Ovary (tissue), 10 donors: ENCODE measurements at places on chromosomes 7 and 10. TPM values are rescaled to one million over a fixed set of nuclear protein-coding genes. Genes with fewer than 3 reads are reported as not detected.

UPK3B gene
- 1.7 TPM for total RNA-seq

AGAP9 gene
- 8.5 TPM for total RNA-seq

HDAC9 gene
- 3.1 TPM for total RNA-seq

IFIT3 gene
- total RNA-seq: 12.2 TPM

SFR1 gene
- 7.1 TPM for total RNA-seq

STEAP2 gene
- total RNA-seq: 24.2 TPM
